LHCN-M2 (cell line): ENCODE measurements at places on chromosomes 16 and 17. TPM values are rescaled to one million over a fixed set of nuclear protein-coding genes. Genes with fewer than 3 reads are reported as not detected.

GRCh38 chr16:3038256-3038655 lies 1.5 kb upstream of the BICDL2 start:
- no peak for DNase-seq

The PYY gene
- not detected in 2 replicates for total RNA-seq

The HASPIN gene
- total RNA-seq, result 14.7 and 17.0 TPM in 2 replicates

DNA sequence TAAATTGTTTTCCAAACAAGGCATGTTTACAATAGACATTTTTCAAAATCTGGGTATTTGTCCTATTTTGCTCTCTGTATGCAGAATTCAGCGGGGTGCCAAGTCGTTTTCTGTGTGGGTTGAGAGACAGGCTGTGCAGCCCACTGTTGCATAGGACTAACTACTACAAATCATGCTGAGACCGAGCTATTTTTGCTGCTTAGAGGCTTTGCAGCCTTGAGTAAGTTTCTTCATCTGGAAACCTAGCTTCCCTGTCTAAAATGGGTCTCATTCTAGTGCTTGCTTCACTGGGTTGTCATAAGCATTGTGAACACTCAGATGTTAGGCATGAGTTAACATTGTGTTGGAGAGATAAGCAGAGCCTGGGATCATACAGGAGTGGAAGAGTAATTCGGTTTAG lies 1.3 kb downstream of the PRPSAP2 start:
- no peak for DNase-seq

- no peak for DNase-seq
Measured at GRCh38 chr17:10151667-10152496, 46.5 kb downstream of the GAS7 start.

The SMIM22 gene
- total RNA-seq, result not detected in 2 replicates

The BAIAP3 gene
- 0.46 and 0.51 TPM in 2 replicates for total RNA-seq

DNA sequence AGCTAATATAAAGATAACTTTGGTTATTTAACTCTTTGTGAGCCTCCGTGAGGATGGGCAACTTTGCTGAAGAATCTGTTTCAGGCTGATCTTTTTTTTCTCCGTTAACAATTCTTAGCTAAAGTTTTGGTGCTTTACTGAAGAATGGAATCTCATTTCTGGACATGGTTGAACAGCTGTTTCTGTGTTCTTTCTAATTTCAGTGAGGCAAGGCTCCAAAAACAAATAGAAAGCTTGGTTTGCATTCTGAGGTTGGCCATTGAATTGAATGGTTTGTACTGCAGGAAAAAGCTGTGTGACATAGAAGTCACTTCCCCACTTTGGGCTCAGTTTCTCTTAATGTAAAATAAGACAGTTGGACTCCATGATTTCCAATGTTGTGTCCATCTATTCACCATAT lies 22.3 kb upstream of the HLF start:
- DNase-seq, result peak; percentile 9

The KRTAP17-1 gene
- not detected in 2 replicates for total RNA-seq

GRCh38 chr16:73732681-73733080 lies 563.9 kb upstream of the PSMD7 start:
- no peak for DNase-seq

The MT1H gene
- total RNA-seq, result not detected in 2 replicates

GRCh38 chr17:31096106-31096436 lies 1.3 kb downstream of the NF1 start:
- DNase-seq, result peak; percentile 34

- no peak for DNase-seq
Measured at GRCh38 chr17:73482894-73483293, 161.4 kb downstream of the SDK2 start.

The CSH1 gene
- total RNA-seq, result not detected in 2 replicates

DNA sequence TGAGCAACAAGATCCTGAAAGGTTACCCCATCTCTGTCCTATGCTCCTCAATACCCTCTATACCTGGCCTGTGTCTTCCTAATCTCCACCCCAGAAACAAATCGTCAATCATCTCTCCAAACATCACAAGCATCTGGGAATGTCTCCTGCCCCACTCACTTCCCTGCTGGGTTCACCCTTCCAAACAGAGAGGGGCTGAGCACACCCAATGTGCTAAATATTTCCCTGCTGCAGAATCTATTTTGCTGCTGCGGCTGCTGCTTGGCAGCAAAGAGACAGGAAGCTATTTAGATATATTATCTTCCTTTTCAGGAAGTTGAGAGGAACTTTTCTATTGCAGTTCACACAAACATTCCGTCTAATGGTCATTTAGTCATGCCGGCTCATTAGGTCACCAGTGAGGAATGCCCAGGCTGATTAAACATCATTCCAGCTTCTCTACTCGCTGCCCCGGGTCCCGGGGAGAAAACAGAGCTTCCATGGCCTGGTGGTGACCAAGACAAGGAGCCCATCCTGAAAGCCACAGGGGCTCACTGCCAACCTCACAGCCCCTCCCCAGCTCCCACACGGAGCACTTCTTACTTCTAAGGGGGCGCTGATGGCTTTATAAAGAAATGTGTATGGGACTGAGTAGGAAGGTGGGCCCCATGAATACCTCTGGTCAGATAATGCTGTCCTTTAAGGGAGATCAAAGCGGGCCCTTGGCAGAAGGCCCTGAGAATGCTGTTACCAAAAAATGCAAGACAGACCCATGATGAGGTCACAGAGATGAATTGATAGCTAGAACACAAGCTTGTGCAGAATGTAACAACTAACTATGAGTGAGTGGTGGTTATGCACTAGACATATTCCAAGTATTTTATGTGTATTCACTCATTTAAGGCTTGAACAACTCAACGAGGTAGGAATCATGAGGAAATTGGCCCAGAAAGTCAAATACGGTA lies 218.3 kb downstream of the SOX9 start:
- peak; percentile 95 for DNase-seq

- DNase-seq, result no peak
Measured at GRCh38 chr17:81092518-81093095, 57.7 kb downstream of the BAIAP2 start.

The ASPHD1 gene
- total RNA-seq, result 5.0 and 8.9 TPM in 2 replicates

The NXPH3 gene
- total RNA-seq, result 0.06 and 0.19 TPM in 2 replicates

DNA sequence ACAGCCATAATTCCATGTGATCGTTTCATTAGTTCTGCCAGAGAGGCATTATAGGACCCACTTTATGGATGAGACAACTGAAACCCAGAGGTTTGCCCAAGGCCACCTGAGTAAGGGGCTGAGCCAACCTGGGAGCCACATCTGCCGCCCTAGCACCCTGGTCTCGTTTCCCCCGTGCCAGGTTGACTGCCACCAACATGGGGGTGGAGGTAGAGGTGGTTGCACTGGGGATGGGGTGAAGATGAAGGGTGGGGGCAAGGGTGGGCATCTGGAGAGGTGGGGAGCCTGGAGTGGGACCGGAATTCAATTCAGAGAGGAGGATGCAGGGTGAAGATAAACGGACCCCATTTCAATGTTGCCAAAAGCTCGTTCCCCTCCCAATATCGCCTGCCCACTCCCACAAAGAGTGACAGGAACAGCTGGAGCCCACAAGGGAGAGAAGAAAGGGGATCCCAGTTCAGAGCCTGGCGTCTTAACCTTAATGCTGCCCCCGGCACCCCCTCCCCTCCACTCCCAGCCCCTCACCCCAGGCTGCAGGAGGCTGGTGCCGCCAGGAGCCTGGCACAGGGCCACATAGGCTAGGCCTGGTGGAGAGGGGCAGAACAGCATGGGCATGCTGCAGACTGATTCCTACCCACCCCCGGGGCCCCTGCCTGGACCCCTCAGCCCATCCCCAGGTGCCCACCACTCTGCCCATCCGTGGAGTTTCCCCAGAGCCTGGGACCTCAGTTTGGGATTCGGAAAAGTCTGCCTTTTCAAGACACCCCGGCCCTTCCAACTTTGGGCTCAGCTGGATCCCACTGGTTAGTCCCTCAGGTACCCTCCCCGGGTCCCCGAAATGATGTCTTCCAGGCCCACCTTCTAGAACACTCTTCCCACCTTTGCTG lies 29.6 kb downstream of the NGFR start:
- DNase-seq, result no peak

DNA sequence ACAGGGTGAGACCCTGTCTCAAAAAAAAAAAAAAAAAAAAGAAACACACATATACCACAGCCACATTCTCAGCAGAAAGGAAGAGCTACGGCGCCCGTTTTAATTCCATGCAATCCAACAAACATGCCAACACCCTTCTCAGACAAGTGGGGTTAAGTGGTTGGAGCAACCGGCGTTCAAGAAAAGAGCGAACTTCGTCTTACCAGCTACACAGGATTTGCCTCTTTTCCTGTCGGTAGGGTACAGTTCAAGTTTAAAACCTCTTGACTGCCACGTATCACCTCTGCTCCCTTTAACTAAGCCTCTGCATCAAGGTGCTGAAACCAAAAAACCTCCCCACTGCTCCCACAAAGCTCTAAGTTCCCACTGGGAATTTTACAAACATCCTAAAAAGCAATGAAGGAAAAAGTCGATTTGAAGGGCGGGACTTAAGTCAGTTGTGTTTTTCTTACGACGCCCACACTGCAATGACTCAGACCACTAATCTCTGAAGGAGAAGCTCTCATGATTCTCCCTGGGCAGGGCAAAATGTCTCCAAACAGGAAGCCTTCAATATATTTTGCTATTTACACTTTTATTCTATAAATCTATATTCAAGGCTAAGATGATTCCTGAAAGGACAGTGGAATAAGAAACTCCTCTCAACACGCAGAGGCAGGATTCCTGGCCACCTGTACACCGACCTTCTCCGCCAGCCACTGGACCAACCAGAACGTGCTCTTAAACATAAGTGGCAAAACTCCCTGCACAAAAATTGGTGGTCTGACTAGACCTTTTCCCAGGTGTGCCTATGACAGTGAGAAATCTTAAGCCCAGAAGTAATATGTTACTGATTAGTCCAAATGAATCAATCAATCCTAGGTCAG lies 18.8 kb downstream of the SRP68 start:
- peak; percentile 71 for DNase-seq

GRCh38 chr17:56359518-56359917 lies 206.2 kb downstream of the ANKFN1 start:
- no peak for DNase-seq

DNA sequence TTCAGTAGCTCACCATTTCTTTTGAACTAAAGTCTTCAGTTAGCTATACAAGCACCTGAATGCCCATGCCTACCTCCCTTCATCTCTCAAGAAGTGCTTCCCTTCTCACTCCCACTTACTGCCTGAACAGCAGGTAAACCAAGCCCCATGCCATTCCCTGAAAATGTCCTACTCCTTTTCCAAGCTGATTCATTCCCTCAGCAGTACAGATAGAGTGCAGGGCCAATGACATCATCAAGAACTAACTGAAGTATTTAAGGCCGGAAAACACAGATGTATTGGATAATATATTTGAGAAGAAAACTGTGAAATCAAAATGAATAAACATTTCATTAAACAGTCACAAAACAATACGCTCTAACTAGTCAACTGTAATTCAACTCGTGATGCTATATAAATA lies 478.8 kb upstream of the CDH11 start:
- DNase-seq, result no peak

The TBC1D3E gene
- total RNA-seq, result not detected in 2 replicates

The HSD17B2 gene
- total RNA-seq, result 3.0 and 6.5 TPM in 2 replicates

The KRTAP3-1 gene
- total RNA-seq, result not detected in 2 replicates

The KRT36 gene
- not detected in 2 replicates for total RNA-seq

The ORC6 gene
- total RNA-seq, result 41.4 and 42.4 TPM in 2 replicates

- DNase-seq, result no peak
Measured at GRCh38 chr17:77462090-77462489, 321.3 kb downstream of the SEC14L1 start.

GRCh38 chr17:2909175-2909845 lies 113.1 kb downstream of the RAP1GAP2 start:
- DNase-seq, result no peak

GRCh38 chr17:65485388-65486299 lies 75.8 kb downstream of the AXIN2 start:
- no peak for DNase-seq

The TNP2 gene
- not detected in 2 replicates for total RNA-seq

GRCh38 chr17:45090711-45091110 lies 29.6 kb downstream of the NMT1 start:
- DNase-seq, result no peak
